ENCODE measurements at places on chromosomes 5 and 9.
A peak's percentile ranks its signal among the peaks of the same experiment; 100 is the strongest.

GRCh38 chr5:100496296-100496695 is 38.9 kb upstream of the FAM174A start:
- no peak for DNase-seq

- DNase-seq, result no peak
These were observed 63.6 kb upstream of the UBAC1 start for GRCh38 chr9:136024696-136025316.

GRCh38 chr5:180096616-180097015 is 25.1 kb upstream of the RNF130 start:
- no peak for DNase-seq

- DNase-seq, result no peak
These were observed 4.7 kb upstream of the PPP1R26 start for GRCh38 chr9:135474915-135475314.

DNA sequence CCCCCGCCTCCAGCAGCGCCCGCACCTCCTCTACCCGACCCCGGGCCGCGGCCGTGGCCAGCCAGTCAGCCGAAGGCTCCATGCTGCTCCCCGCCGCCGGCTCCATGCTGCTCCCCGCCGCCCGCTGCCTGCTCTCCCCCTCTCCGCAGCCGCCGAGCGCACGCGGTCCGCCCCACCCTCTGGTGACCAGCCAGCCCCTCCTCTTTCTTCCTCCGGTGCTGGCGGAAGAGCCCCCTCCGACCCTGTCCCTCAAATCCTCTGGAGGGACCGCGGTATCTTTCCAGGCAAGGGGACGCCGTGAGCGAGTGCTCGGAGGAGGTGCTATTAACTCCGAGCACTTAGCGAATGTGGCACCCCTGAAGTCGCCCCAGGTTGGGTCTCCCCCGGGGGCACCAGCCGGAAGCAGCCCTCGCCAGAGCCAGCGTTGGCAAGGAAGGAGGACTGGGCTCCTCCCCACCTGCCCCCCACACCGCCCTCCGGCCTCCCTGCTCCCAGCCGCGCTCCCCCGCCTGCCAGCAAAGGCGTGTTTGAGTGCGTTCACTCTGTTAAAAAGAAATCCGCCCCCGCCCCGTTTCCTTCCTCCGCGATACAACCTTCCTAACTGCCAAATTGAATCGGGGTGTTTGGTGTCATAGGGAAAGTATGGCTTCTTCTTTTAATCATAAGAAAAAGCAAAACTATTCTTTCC is 19.3 kb downstream of the CDKN2A start:
- DNase-seq, result peak; percentile 82

- DNase-seq, result no peak
These were observed 73.5 kb downstream of the NR6A1 start for GRCh38 chr9:124697326-124698200.

GRCh38 chr9:127214421-127215267 is 49.9 kb upstream of the GARNL3 start:
- DNase-seq, result peak; percentile 75

GRCh38 chr5:90050103-90050502 is 359.5 kb downstream of the CETN3 start:
- no peak for DNase-seq

DNA sequence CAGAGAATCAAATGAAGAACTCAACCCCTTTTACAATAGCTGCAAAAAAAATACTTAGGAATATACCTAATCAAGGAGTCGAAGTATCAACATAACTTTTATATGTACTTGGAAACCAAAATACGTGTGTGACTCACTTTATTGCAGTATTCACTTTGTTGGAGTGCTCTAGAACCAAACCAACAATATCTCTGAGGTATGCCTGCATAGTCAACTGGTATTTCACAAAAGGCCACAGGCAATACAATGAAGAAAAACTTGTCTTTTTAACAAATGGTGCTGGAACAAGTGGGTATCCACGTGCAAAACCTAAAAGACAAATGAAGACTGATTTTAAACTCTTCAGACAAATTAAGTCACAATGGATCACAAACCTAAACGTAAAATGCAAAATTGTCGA is 385.7 kb downstream of the TLE1 start:
- DNase-seq, result no peak

- no peak for DNase-seq
These were observed 8.8 kb downstream of the BTF3 start for GRCh38 chr5:73507062-73507461.

GRCh38 chr5:126358525-126358924 is 64.7 kb upstream of the GRAMD2B start:
- DNase-seq, result no peak

GRCh38 chr9:81850724-81851123 is 77.5 kb upstream of the SPATA31D4 start:
- DNase-seq, result no peak

- no peak for DNase-seq
These were observed 6.8 kb upstream of the LNPEP start for GRCh38 chr5:96928931-96929708.

DNA sequence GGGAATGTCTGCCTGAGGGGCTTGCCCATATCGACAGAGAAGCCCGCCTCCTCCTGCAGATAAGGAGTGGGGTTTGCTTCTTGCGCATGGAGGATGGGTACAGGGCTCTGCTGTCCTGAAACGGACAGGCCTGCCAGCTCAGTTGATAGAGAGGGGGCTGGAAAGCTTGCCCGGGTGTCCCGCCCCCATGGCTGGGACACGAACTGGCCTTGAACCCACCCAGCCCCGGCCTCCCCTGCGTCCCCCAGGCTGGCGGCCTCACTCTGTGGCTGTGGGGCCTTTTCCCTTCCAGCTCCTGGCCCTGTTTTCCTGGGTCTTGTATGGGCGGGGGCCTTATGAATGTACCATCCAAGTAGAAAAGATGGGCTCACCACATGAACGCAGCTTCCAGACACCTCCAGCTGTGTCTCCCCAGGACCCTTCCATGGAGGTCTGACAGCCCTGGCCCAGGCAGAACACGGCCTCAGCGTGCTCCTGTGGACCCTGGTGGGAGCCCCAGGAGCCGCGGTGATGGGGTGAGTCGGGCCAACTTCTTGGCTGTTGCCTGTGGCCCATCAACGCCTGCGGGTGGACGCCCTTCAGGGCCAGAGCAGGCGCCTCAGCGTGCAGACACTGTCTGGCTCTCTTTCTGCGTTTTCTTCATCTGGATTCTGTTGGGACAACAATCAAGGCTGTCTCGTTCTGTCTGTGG is 15.9 kb upstream of the SLC2A6 start:
- no peak for DNase-seq

DNA sequence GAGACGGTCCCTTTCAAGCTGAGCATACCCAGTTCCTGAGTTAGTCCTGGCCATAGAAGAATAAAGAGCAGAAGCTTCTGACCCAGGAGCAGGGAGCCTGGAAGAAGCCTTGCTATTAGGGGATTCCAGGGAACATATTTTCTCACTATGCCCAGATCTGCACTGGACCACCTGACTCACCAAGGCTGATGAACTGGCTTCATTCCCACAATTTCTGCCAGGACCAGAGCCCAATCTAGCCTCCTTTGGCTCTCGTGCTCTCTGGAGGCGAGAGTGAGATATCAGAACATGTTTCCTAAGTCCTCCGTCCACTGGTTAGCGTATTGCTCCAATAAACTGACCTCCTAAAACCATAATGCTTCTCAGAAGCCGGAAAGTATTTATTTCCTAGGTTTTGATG is 9.9 kb downstream of the GABBR2 start:
- DNase-seq, result no peak

DNA sequence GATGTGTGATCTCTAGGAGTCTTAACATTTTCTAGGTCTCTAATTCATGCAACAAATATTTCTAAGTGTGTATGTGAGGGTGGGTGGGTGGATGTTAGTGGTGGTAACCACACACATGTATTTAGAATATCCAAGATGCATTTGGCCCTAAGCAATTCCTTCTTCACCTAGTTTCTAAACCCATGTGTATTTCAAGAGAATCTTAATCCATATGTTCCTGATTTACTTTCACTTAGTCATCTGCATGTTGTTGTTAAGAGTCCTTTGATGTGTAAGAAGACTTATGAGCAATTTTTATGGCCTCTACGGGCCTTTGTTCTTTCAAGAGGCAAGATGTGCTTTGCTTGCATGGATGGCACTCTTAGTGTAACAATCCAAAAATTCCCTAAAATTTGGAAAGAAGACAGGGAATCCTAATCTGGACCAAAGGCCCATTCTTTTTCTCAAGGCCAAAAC is 282.6 kb downstream of the SPATA31D1 start:
- no peak for DNase-seq

DNA sequence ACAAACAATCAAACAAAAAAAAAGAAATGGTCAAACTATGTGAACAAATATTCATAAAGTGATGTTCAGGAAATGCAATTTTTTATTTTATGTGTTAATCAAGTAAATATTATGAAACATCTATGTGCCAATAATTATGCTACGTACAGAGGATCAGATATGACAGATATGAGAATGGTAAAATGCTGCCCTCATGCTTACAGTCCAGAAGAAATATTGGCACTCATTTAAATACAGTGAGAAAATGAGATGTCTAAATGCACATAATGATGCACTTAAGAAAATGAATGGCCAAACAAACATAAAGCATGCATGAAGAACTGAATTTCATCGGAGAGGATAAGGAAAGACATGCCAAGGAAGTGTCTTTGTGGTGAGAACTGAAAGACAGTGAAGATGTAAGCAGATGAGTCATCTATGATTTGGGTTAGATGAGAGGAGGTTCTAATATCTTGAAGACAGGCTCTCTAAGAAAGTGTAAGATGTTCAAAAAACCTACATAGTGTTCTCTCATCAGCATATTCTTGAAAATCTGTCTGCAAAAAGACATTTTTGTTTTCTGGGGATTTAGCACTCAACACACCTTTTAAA is 1231.1 kb upstream of the ACO1 start:
- no peak for DNase-seq

- no peak for DNase-seq
These were observed 214.2 kb downstream of the TRIM32 start for GRCh38 chr9:116901260-116901659.
